ENCODE measurements at places on chromosomes 5 and 9. TPM values are rescaled to one million over a fixed set of nuclear protein-coding genes. Genes with fewer than 3 reads are reported as not detected.

- DNase-seq, result no peak
Observed at GRCh38 chr9:36471359-36471758, 71.3 kb upstream of the RNF38 start.

GRCh38 chr9:114238891-114239875 lies 83.7 kb upstream of the ORM1 start:
- no peak for DNase-seq

- DNase-seq, result no peak
Observed at GRCh38 chr5:36570301-36571095, 35.9 kb upstream of the SLC1A3 start.

DNA sequence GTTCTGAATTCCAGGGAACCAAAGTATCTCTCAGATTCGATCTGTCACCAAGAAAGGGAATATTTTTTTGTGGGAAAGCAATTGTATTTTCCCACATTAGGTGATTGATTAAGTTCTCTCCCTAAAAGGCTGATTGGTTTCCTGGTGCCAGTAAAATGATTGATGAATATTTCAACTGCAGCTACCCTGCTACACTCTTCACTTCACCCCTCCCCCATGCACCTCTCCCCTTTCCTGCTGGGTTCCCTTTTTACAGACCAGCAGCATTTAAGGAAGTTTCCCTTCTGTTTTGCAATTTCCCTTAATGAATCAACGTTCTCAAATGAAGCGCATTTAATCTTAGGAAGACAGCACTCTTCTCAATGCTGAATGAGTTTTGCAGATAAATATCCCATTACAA lies 13.1 kb downstream of the NR6A1 start:
- DNase-seq, result no peak

DNA sequence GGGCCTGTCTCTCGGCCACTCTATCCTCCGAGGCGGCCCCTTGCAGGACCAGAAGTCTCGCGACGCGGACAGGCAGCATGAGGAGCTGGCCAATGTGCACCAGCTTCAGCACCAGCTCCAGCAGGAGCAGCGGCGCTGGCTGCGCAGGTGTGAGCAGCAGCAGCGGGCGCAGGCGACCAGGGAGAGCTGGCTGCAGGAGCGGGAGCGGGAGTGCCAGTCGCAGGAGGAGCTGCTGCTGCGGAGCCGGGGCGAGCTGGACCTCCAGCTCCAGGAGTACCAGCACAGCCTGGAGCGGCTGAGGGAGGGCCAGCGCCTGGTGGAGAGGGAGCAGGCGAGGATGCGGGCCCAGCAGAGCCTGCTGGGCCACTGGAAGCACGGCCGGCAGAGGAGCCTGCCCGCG lies 283.5 kb downstream of the ARHGEF28 start:
- no peak for DNase-seq

Gene CDX1
- not detected for total RNA-seq

All from activated naive CD8-positive, alpha-beta T cell treated with anti-CD3 and anti-CD28 coated beads for 36 hours (primary cell).